GM12865 (cell line): ENCODE measurements at places on chromosomes 2 and 18.

DNA sequence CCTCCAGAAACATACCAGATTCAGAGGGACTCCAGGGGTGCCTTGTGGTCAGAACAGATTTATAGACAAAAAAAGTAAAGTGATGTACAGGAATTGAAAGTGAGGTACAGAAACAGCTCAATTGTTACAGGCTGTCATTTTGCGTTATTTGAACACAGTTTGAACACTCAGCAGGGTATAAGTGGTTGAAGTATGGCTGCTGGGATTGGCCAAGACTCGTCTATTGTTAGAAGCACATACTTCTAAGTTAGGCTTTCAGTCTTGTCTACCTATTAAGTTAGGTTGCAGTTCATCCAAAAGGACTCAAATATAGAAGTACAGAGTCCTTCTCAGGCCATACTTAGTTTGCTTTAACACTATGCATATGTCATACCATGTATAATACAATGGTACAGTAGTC, 21.0 kb upstream of the GRB14 start:
- no peak for DNase-seq

- peak; percentile 90 for DNase-seq
These were observed 362.5 kb upstream of the TNP1 start for GRCh38 chr2:217222309-217222910.

- DNase-seq = no peak
These were observed 21.6 kb downstream of the ASB1 start for GRCh38 chr2:238448031-238448955.

- DNase-seq = no peak
These were observed 148.0 kb downstream of the ASB1 start for GRCh38 chr2:238574490-238575271.

DNA sequence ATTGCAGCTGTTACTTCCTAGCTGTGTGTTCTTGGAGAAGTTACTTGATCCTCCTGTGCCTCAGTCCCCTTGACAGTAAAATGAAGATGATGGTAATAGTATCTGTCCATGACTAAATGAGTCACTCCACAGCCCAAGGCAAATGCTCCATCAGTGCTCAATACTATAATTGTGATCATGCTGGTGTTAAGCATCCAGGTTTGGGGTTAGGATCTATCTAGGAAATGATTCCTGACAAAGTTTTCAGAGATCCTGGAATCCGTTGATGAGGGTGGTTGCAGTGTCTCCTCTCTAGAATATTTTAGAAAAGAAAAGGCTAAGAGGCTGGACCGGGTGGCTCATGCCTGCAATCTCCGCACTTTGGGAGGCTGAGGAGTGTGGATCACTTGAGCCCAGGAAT, 2.7 kb upstream of the PRELID3A start:
- no peak for DNase-seq
